Right lobe of liver (tissue), 6 donors: ENCODE measurements at places on chromosomes 3 and 15.

DNA sequence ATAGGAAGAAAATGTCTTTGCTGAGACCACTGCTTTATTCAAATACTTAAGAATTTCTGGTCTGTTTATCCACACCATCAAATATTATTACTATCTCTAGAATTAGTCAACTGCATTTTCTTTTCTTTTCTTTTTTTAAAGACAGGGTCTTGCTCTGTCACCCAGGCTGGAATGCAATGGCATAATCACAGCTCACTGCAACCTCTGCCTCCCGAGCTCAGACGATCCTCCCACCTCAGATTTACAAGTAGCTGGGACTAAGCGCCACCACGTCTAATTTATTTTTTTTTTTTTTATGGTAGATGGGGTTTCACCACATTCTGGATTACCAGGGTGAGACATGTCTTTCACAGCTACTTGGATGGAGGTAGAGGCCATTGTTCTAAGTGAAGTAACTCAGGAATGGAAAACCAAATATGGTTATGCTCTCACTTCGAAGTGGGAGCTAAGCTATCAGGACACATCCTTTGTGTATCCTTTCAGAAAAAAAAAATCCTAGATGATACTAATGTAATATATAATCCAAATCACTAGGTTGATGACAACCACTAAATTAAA is 52.8 kb downstream of the STAG1 start:
- DNase-seq = no peak

- no peak for DNase-seq
Observed at GRCh38 chr3:149442851-149443544, 31.5 kb upstream of the TM4SF4 start.

GRCh38 chr3:179560791-179561190 is 1.9 kb upstream of the ACTL6A start:
- no peak for DNase-seq

- no peak for DNase-seq
Observed at GRCh38 chr3:57135964-57136719, 29.0 kb downstream of the IL17RD start.

DNA sequence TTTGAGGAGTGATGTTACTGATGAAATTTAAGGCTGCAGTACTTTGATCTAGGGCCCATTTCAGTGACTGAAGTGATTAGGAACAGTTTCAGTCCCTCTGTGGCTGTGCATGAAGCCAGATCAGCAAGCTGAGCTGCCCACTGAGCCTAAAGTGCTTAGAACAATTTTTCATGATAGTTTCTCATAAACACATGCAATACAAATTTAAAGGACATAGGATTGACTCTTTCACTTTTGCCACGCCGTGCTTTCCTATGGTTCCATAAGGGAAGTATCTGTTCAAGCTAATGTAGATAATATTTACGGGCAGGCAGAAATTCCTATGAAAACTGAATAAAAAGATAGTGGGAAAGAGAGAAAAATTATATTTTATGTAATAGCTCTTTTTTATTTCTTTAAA is 10.6 kb downstream of the ANKUB1 start:
- DNase-seq = no peak

DNA sequence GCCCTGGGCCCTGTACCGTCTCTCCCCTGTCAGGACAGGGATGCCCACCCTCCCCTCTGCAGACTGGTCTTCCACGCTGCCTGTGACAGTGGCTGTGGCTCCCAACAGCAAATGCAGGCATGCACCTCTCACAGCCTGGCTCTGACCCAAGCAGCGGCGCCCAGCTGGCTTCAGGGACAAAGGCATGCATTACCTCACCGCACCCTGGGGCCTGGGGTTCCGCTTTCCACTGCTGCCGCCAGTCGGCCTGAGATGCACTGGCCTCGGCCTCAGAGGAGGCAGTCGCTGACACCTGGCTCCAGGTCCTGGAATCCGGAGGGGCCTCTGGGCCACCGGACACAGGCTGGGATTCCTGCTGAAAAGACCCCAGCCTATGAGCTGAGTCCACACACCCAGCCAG is 70.3 kb downstream of the SCN5A start:
- DNase-seq = no peak

DNA sequence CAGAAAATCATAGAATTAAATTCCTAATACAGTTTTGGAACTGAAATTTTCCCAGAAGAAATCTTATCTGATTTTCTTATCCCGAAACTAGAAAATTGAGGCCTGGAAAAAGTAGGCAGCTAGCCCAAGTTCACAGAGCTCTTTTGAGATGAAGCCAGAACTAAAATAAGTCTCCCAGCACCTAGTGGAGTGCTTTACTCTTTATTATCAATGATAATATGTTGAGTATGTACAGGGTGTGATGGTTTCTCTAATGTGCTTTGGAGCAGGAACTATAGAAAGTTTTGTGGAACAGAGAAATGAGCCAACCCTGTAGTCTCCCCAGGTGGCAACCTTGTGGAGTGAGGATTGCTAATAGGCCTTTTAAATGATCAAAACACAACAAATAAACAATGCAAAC is 30.3 kb upstream of the BCL6 start:
- no peak for DNase-seq

DNA sequence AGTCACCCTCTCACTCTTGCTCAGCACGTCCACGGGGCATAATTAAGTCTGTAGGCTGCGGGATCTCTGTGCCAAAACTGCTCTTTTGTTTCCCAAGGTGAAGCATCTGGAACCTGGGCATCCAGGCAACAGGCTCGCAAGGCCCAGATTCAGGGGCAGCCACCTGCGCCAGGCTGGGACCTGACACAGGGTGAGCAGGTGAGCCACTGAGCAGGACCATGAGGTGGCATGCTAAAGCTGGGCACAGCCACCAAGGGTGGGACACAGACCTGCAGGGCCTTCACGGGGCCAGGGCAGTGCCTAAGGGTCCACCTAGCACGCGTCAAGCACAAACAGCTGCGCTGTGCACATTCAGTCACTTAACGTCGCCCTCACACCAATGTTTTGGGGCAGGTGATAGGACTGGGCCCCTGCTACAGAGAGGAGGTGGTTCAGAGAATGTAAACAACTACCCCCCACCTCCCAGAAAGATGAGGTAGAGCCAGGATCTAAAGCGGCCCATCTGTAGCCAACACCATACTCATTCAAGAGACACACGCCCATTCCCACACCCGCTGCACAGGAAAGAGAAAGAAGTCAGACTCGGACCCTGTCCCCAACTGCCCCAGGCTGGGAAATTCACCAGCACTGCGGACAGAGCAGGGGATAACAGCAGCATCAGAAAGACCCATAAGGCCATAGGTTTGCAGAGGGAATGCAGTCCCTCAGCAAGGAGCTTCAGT is 16.3 kb downstream of the XXYLT1 start:
- no peak for DNase-seq

DNA sequence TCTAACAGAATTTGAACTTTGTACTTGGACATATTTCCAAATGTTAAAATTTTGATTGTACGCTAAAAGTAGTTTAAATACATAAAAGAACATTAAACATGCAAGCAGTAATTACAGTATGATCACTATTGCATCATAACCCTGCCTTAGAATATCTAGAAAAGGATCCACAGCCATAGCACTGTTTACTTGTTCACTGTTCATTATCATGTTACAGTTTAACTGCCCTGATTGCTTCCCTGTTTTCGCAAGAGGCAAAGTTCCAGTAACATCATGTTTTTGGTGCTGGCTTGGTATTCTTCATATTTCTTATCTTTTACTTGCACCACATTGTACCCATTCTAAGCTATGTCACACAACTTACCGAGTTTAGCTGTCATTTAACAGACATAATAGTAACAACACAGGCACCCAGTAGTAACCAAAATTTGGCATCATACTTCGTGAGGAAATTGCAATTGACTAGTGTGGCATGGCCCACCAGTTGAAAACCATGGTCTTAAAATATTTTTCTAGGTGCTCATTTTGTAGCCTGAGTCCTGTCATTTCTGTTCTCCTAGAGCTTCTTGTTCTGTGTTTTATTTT is 13.3 kb upstream of the TMEM87A start:
- DNase-seq = no peak

DNA sequence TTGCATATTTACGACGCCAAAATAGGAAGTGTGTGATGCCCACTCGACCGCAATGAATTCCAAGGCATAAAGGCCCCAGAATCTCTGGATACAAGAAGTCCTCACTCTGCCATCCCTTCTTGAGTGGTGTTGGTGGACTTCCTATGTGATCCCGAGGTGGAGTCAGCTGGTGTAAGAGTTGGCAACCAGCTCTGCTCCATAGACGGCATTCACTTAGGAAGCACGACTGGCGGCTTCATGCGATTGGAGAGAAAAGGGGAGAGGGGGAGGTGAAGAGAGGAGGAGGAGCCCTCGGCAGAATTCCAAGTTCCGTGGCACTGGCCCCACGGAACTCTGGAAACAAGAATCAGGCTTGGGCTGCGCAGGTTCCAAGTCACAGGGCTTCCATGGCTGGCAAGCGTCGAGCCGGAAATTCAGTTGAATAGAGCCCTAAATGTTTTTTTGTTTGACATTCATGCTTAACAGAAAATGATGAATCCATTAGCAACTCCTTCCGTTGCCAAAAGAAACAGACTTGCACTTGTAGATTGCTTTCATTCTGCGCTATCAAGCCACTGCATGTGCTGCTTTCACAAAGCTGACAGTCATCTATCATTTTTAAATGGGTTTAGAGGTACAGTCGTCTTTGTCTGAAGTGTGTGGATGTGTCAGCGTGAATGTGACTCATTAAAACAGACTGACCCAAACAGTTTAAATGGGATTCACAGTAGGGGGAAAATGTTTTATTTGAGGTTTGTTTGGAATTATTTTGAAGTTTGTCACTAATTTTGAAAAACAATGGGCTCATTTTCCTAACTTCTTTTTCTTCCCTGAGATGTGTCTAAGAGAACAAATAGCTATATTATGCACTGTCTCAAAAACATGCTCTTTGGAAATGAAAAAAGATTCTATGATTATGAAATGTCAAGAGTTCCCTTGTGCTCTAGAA is 428.3 kb upstream of the ATP11B start:
- DNase-seq = no peak

- no peak for DNase-seq
Observed at GRCh38 chr3:134332344-134332743, 41.9 kb downstream of the AMOTL2 start.

DNA sequence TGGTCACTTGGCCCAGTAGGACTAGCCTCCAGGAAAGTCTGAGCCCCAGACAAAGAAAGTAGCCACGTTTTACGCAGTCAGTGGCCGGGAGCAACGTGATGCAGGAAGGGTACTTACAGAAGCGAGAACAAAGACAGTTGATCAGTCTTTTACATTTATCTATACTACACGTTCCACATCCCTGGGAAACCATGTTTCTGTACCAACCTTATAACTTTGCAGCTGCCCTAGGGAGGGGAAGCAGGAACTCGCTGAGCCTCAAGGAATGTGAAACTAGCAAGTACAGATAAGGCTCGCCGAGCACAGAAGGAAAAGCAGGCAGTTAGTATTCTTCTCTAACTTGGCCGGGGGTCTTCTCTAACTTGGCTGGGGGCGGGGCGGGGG is 3.4 kb upstream of the KNL1 start:
- DNase-seq = no peak

DNA sequence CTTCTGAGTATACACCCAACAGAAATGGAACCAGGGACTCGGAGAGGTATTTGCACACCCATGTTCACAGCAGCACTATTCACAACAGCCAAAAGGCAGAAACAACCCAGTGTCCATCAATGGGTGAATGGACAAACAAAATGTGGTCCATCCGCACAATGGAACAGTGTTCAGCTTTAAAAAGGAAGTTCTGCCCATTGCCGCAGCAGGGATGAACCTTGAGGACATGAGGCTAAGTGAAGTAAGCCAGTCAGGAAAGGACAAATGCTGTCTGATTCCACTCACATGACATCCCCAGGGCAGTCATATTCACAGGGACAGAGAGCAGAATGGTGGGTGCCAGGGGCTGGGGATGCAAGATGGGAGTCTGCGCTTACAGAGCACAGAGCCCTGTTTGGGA is 7.5 kb downstream of the IQSEC1 start:
- no peak for DNase-seq

DNA sequence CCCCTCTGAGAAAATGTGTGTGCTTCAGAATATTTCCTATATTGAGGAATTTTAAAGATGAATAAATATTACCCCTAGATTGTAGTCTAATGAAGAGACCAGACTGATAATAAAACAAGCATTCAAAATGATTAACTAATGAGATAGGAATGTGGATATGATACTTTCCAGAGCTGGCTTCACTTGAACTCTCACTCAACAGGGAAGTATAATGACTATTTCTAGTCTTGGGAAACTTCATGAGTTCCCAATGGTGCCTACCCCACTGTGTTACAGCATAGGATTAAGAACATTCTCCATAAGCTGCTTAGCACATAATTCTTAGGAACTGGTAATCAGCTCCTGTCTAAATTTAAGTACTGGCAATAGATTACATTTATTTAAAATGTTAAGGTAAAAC is 261.5 kb upstream of the ZNF385D start:
- no peak for DNase-seq

DNA sequence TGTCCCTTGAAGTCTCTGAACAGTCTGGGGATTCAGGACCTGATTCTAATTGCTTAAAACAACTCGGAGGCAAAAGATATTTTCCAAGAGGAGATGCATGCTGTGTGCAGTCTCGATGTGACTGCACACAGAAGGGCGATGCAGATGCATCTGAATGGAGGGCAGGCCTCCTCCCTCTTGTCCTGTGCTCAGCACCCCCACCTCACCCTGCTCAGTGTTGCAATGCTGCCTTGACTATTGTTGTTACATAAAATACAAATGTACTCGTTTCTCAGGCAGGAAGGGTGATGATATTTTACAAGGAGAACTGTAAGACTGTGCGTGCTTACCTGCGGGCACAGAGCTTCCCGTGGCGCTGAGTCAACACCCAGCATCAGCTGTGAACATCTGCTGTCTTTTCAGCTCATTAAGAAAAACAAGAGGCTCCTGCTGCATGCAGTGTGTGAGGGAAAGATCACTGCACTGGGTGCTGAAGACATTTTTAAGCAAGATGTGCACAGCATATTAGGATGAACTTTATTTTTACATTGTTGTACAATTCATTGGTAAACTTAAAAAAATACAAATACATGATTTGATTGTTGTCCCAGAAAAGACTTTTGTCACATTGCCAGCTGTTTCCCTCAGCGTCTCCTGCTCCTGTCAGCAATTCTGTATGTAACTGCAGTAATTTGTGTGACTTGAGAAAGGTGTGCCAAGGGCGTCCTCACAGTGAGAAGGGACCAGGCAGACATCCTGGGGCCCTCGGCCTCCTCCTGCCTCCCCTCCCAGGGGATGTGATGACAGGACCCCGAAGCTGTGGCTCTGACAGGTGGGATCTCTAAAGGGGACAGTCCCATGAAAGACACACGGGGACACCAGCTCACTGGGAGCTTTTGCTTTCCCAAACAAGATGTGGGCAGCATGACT is 56.3 kb upstream of the RPL32 start:
- DNase-seq = peak; percentile 9

- DNase-seq = no peak
Observed at GRCh38 chr3:25036633-25037032, 391.4 kb upstream of the RARB start.

- no peak for DNase-seq
Observed at GRCh38 chr3:123111640-123112039, 44.8 kb downstream of the PDIA5 start.

DNA sequence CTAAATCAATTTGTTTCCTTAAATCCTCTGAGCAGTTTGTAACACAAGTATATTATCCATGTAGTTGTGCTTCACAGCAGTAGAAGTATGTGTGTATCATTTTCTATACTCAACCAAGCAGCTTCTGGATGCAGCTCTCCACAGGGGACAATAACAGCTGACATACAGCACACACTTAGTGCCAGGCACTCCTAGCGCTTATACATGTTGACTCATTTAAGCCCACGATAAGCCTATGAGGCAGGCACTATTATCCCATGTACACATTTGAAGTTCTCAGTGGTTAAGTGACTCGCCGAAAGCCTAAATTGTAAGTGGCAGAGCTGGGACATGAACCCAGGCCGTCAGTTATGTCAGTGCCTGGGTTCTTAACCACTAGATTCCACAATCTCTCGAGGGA is 20.3 kb upstream of the LPP start:
- DNase-seq = no peak

GRCh38 chr3:50515565-50516439 is 12.4 kb upstream of the CACNA2D2 start:
- no peak for DNase-seq
